ENCODE measurements at places on chromosomes 6 and 20.

DNA sequence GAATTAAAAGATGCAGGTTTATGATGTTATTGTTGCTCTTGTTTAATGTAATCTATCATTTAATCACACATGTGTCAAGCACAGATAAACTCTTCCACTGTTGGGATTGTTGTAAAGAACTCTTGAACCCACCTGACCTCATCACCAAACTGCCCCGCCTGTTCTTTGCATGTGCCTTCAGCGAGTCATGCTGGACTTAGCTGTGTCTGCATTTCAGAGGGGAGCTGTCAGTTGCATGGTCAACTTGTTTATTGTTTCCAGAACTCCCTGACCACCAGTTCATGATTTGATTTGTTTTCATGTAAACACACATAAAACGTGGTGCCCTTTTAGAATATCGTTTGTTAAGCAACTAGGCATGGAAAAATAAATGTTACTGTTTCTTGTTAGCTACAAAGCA, 93.6 kb downstream of the KHDC1L start:
- H3K27me3 ChIP-seq, result no peaks in the 10 kb centered on the region
- H3K36me3 ChIP-seq, result peaks cover 27% of the 10 kb centered on the region
- H3K4me3 ChIP-seq, result no peak overlapping the region
- H3K4me1 ChIP-seq, result peaks cover 36% of the 10 kb centered on the region
- H3K27ac ChIP-seq, result no peak overlapping the region

DNA sequence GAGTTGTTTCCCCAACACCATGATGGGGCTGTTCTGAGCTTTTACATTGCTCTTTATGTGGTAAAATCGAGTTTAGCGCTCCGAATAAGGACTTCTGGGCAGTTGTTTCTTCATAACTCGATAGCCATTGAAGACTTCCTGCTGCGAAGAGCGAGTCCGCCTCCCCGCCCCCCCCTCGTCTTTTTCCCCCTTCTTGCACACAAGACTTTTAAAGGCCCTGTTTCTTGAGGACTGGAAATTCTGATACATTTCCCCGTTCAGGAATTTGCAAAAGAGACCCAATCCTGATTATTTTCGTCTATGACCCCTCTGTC, 1.5 kb upstream of the CITED2 start:
- H3K27me3 ChIP-seq, result peaks cover 27% of the 10 kb centered on the region
- DNase-seq, result no peak
- H3K4me1 ChIP-seq, result peaks cover 47% of the 10 kb centered on the region
- H3K4me3 ChIP-seq, result peak overlapping the region; percentile 98
- peaks cover 35% of the 10 kb centered on the region for H3K36me3 ChIP-seq

- DNase-seq, result no peak
- no peaks in the 10 kb centered on the region for H3K4me1 ChIP-seq
- H3K4me3 ChIP-seq, result no peak overlapping the region
- no peaks in the 10 kb centered on the region for H3K27me3 ChIP-seq
- no peaks in the 10 kb centered on the region for H3K36me3 ChIP-seq
- no peak overlapping the region for H3K27ac ChIP-seq
Observed at GRCh38 chr6:161985876-161986423, 712.1 kb upstream of the AGPAT4 start.

DNA sequence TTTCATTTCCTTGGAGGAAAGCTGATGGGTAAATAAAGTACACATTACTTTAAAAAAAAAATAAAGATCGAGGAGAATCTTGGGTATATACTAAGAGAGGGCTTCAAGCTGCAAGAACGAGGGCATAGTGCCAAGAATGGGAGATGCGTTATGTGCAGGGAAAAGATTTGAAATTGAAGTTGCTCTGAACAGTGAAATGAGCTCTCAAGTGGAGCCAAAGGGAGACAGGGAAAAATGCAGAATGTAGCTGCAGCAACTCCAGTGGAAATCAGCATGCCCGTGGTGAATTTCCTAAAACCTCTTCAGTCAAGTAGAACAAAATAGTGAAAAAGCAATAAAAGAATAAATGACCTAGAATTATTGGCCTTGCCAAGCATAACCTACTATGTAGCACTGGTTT, 11.4 kb upstream of the COL9A1 start:
- peaks cover 18% of the 10 kb centered on the region for H3K27me3 ChIP-seq
- H3K4me1 ChIP-seq, result 0 out of 2 replicates have a peak, but pooled peaks cover 5% of the 10 kb centered on the region

DNA sequence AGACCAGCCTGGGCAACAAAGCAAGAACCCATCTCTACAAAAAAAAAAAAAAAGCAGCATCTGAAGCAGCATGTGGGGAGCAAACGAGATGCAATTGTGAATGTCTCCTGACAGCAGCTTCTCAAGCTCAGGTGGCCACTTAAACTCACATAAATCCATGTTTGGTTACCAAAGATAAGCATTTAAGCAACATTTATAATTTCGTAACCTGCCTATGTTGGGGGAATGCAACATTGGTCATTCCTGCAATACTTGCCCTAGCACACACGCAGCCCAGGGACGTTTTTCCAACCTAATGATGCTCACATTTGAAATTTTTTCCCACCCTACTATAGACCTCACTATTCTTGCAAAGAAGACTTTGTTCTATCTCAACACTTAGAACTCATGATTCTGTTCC, 113.3 kb downstream of the ZFP64 start:
- no peak overlapping the region for H3K27ac ChIP-seq
- peaks cover 4% of the 10 kb centered on the region for H3K36me3 ChIP-seq
- no peak for DNase-seq
- H3K4me1 ChIP-seq, result peaks cover 16% of the 10 kb centered on the region
- H3K4me3 ChIP-seq, result no peak overlapping the region
- no peaks in the 10 kb centered on the region for H3K27me3 ChIP-seq

DNA sequence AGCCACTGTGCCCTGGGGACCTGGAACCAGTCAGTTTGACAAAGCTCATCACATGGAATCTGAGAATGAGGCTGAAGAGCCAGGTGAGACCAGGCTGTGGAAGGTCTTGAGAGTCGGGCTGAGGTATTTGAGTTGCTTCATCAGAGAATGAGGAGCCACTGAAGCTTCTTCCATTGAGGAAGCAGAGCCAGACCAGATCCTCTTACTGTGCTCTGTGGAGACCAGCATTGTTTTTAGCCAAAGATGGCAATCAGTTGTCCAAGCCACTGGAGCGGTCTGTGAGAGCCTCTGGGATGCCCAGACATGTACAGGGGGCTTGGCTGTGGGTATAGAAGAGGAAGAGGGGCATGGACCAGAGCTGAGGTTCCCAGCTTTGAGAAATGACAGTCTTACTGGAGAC, 6.1 kb upstream of the EPB41L1 start:
- no peak overlapping the region for H3K4me3 ChIP-seq
- H3K27me3 ChIP-seq, result peaks cover 37% of the 10 kb centered on the region
- no peaks in the 10 kb centered on the region for H3K36me3 ChIP-seq
- no peak for DNase-seq

GRCh38 chr6:20188630-20189075, 23.6 kb downstream of the MBOAT1 start:
- H3K27me3 ChIP-seq, result no peaks in the 10 kb centered on the region
- H3K27ac ChIP-seq, result peak overlapping the region; percentile 55
- H3K4me1 ChIP-seq, result peaks cover 46% of the 10 kb centered on the region
- DNase-seq, result no peak

GRCh38 chr20:58450254-58450653, 61.2 kb downstream of the VAPB start:
- H3K36me3 ChIP-seq, result peaks cover 26% of the 10 kb centered on the region
- peaks cover 28% of the 10 kb centered on the region for H3K4me1 ChIP-seq
